NCI-H1092 (cell line): ENCODE measurements at places on chromosomes 7 and 10.

- peak; percentile 31 for DNase-seq
Observed at GRCh38 chr10:33422471-33423153, 88.1 kb upstream of the NRP1 start.

- no peak for DNase-seq
Observed at GRCh38 chr7:87427288-87427687, 48.2 kb downstream of the ABCB4 start.

DNA sequence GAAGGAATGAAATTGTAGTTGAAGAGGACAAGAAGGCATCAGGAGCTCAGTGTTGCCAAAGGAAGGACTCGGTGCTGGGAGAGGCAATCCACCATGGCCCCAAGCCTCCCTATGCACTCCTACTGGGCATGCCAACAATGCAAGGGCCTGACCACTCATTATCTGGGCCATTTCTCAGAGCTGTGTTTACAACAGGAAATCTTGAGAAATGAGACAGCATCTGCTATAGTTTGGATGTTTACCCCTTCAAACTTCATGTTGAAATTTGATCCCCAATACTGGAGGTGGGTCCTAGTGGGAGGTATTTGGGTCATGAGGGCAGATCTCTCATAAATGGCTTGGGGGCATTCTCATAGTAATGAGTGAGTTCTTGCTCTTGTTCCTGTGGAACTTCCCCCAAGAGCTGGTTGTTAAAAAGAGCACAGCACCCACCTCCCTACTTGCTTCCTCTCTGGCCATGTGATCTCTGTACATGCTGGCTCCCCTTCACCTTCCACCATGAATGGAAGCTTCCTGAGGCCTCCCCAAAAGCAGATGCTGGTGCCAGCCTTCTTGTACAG, 50.8 kb upstream of the AOAH start:
- no peak for DNase-seq

GRCh38 chr10:121696854-121697253, 98.6 kb upstream of the FGFR2 start:
- DNase-seq, result no peak

DNA sequence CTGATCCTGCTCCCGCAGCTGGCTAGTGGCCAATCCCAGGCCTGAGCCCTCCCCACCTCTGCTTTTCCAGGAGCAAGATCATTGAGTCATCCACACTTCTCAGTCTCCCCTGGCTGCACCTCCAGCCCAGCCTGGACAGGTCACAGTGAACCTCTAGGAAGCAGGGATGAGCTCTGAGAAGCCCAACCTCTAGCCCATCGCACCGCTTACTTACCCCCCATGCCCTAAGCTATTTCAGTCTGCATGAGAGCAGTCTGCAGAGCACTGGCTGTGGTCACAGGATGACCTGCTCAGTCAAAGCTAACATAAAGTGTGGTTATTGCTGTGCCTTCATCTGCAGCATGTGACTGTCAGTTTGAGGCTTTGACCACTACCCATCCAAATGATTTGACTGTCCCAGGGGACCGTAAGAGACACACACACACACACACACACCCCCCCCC, 129.2 kb downstream of the SORBS1 start:
- no peak for DNase-seq

DNA sequence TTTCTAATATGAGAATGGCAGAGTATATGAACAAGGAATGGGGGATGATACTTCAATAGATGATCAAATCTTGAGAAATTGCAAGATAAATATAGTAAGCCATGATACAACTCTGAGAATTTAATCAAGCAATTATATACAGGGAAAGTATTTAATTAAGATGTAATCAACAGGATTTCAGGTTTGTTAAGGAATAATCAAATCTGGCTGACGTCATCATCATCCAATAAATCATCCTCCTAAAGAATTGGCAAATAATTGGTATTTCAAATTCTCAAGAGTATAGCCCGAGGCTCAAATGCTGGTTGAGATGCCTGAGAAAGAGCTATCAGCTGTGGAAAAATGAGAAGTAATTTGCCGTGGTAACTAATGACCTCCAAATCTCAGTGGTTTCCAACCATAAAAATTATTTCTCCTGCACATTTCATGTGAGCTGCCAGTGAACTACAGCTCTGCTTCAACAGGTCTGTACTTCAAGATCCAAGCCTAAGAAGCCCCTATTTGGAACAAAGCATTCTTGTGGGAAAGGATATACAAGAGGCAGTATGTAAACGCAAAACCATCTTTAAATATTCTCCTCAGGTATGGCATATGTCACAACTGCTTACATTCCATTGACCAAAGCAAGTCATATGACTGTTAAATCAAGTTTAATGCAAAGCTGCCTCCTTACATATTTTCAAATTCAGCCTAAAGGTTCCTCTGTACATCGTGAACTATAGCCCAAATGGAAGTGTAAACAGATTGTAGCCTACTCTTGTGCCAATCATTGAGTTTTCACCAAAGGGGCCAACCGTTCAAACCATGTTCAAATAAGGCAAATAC, 503.0 kb downstream of the KIF20B start:
- DNase-seq, result no peak

DNA sequence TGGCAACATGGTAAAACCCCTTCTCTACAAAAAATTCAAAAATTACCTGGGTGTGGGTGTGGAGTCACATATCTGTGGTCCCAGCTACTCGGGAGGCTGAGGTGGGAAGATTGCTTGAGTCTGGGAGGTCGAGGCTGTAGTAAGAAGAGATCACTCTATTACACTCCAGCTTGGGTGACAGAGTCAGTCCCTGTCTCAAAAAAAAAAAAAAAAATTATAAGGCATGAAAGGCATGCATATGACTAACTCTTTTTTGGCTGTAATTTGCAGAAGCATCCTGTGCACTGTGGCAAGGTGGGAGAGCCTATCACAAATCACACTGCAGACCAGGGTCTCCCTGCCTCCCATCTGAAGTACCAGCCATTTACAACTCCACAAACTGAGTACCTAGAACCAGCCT, 14.1 kb upstream of the MYPN start:
- DNase-seq, result no peak

DNA sequence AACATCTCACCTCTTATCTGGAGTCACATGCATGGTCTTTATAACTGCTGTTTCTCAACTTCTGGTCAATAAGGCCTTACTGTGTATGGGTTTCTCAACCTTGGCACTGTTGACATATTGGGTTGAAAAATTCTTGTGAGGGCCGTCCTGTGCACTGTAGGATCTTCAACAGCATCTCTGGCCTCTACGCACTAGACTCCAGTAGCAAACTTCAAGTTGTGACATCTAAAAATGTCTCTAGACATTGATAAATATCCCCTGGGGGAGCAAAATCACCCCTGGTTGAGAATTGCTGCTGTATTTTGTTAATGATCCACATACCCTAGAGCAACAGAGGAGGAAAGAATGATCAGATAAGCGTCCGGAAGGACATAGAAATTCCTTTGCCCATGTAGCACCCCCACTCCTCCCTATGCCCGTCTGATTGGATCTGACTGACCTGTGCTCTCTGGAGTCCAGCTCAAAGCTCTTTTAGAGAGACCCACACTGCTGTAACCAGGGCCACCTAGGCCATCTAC, 423.5 kb upstream of the ZMIZ1 start:
- no peak for DNase-seq

DNA sequence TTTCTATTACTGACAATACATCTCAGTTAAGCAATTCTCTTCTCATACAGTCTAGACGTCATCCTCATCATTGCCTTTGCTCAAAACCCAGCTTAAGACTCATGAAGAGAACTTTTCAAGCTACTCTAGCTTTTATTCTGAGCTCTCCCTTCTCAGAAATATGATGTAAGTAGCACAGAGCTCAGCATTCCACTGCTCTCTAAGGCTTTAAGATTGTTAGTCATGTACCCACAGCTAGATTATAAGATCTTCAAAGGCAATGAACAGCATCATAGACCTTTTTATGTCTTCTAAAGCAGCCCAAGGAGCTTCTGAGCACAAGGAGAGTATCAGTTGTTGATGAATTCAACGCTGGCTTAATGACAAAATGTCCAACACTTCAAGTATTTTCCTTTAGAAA, 119.3 kb downstream of the NRP1 start:
- DNase-seq, result no peak
